ENCODE measurements at places on chromosomes 13 and 19. TPM values are rescaled to one million over a fixed set of nuclear protein-coding genes. Genes with fewer than 3 reads are reported as not detected.

MAB21L1 gene
- 0.28 TPM for total RNA-seq

ZNF491 gene
- 4.9 TPM for total RNA-seq

ACP7 gene
- total RNA-seq: not detected

AP1M2 gene
- 57.6 TPM for total RNA-seq

DNA sequence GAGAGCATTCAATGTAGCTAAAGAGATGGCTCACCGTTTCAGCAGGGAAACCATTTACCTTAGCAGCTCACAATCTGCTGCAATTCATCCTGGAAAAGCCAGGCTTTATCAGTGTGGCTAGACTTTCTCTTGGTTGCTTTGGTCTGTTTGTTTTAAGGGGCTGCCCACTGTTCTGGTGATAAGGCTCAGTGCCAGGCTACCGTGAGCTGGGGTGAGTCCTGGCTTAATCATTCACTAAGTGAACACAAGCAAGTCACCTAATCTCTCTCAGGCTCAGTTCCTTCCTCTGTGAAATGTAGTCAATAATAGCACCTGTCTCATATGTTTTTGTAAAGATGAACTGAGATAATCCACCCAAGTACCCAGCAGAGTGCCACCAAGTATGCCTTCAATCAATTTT is 229.0 kb downstream of the TEX29 start:
- no peaks in the 10 kb centered on the region for H3K27me3 ChIP-seq
- DNase-seq: no peak
- no peak overlapping the region for H3K4me3 ChIP-seq
- H3K4me1 ChIP-seq: no peaks in the 10 kb centered on the region

GRCh38 chr19:9043524-9043923 is 33.3 kb upstream of the MUC16 start:
- H3K27ac ChIP-seq: no peak overlapping the region
- no peaks in the 10 kb centered on the region for H3K36me3 ChIP-seq
- H3K4me1 ChIP-seq: no peaks in the 10 kb centered on the region
- no peak for DNase-seq

- no peaks in the 10 kb centered on the region for H3K27me3 ChIP-seq
- no peaks in the 10 kb centered on the region for H3K36me3 ChIP-seq
- no peak overlapping the region for H3K27ac ChIP-seq
- H3K4me3 ChIP-seq: no peak overlapping the region
- DNase-seq: no peak
Measured at GRCh38 chr19:6087074-6087571, 23.2 kb downstream of the RFX2 start.

DNA sequence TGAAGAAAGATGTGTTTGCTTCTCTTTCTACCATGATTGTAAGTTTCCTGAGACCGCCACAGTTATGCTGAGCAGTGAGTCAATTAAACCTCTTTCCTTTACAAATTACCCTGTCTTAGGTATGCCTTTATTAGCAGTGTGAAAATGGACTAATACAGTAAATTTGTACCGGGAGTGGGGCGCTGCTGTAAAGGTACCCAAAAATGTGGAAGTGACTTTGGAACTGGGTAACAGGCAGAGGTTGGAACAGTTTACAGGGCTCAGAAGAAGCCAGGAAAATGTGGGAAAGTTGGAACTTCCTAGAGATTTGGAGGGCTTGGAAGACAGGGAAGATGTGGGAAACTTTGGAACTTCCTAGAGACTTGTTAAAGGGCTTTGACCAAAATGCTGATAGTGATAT is 9.2 kb upstream of the PDS5B start:
- H3K27me3 ChIP-seq: no peaks in the 10 kb centered on the region
- no peaks in the 10 kb centered on the region for H3K4me1 ChIP-seq
- no peaks in the 10 kb centered on the region for H3K36me3 ChIP-seq

DNA sequence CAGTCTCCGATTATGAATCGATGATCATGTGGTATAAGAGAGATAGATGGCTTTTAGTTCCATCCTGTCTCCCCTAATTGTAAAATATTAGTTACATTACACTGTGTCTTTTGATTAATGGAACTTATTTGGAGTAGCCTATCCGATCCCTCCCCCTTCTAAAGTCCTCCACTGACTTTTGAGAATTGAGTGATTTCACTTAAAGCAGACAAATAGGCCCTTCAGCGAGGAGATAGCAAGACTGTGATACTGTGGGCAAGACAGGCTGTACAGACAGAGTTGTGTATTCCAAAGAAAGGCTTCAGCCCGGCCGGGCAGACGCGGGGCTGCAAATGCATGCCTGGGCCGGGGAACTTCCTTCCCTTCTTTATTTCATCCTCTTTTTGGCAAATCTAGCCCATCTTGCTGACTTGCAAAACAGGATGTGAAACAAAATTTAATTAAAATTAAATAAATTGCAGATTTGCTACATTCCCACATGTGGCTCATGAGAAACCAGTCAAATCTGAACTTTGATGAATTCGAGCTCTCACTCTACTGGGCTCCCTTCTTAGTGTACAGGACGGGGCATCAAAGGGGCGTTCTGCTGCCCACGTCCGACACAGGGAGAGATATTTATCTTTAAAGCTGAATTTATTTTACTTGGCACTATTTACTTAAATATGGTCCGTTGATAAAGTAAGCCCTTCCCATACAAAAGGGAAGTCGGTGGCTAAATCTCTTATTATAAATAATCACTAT is 314.8 kb downstream of the ZNF536 start:
- H3K4me1 ChIP-seq: peaks cover 13% of the 10 kb centered on the region
- H3K27me3 ChIP-seq: peaks cover 27% of the 10 kb centered on the region
- no peak overlapping the region for H3K27ac ChIP-seq
- peak; percentile 54 for DNase-seq
- H3K4me3 ChIP-seq: no peak overlapping the region
- no peaks in the 10 kb centered on the region for H3K36me3 ChIP-seq

- no peak overlapping the region for H3K27ac ChIP-seq
- H3K36me3 ChIP-seq: peaks cover 16% of the 10 kb centered on the region
- DNase-seq: no peak
- H3K4me3 ChIP-seq: no peak overlapping the region
- no peaks in the 10 kb centered on the region for H3K4me1 ChIP-seq
Measured at GRCh38 chr19:33481863-33482262, 39.7 kb downstream of the PEPD start.

- no peak overlapping the region for H3K4me3 ChIP-seq
- H3K27ac ChIP-seq: no peak overlapping the region
- H3K4me1 ChIP-seq: peaks cover 7% of the 10 kb centered on the region
- no peaks in the 10 kb centered on the region for H3K27me3 ChIP-seq
Measured at GRCh38 chr19:49952479-49952836, 8.5 kb downstream of the SIGLEC11 start.

- H3K27ac ChIP-seq: no peak overlapping the region
- no peak for DNase-seq
- no peaks in the 10 kb centered on the region for H3K27me3 ChIP-seq
- no peak overlapping the region for H3K4me3 ChIP-seq
Measured at GRCh38 chr19:42352301-42353259, 27.1 kb downstream of the MEGF8 start.

All from lung (tissue), 17 donors.